ENCODE measurements at places on chromosomes 5 and 9.

- DNase-seq: no peak
Observed at GRCh38 chr5:134051305-134051704, 46.5 kb upstream of the VDAC1 start.

DNA sequence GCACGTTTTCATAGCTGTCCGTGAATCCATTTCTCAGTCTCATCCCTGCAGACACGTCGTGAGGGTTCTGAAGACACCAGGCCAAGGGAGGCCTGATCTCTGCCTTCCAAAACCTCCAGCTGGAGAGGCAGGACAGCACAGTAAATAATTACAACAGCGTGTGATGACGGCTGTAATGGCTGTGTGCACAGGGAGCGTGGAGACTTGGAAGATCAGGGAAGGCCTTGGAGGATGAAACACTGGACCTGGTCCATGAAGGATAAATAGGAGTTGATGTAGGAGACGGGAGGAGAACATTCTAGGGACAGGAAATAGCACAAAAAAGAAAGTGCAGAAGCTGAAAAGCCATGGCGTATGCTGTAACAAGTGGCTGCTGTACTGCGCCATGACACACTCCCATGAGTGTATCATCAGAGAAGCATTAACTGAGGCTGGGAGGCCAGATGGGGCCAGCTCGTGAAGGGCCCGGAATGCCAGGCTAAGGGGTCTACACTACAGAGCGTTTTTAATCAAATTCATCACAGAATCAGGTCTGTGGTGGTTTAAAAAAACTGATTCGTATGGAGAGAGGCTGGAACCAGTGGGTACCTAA is 97.2 kb downstream of the CRB2 start:
- DNase-seq: no peak

GRCh38 chr5:1936413-1936812 is 53.7 kb upstream of the IRX4 start:
- DNase-seq: no peak

DNA sequence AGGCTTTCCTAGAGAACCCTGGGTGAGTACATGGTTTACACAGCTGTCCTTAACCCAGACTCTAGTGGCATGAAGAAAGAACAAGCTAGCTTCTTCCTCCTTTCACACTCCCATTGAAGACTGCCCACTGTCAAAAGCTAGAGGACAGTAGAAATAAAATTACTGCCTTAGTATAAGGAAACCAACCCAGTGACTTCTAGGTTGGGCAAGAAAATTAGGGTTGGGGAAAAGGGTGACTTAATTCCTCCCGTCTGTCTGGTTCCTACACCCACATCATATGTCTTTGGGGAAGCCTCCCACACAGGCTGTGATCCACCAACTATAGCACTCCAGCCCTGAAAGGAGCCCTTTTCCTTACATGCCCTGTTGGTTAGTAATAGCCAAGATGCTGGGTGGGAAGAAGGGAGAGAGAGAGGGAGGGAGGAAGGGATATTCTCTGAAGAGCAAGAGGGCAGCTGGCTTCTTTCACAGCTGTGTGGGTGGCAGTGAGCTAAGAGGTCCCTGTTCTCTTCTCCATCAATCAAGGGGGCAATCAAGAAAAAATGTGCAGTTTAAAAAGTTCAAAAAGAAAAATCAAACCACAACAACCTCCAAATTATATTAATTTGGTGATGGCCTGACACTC is 21.7 kb downstream of the HBEGF start:
- DNase-seq: peak; percentile 85

- DNase-seq: no peak
Observed at GRCh38 chr9:93650448-93650847, 74.1 kb downstream of the PHF2 start.

GRCh38 chr5:86974955-86975354 is 292.7 kb upstream of the RASA1 start:
- DNase-seq: no peak

GRCh38 chr5:178765753-178766300 is 35.4 kb upstream of the ZNF354A start:
- no peak for DNase-seq

DNA sequence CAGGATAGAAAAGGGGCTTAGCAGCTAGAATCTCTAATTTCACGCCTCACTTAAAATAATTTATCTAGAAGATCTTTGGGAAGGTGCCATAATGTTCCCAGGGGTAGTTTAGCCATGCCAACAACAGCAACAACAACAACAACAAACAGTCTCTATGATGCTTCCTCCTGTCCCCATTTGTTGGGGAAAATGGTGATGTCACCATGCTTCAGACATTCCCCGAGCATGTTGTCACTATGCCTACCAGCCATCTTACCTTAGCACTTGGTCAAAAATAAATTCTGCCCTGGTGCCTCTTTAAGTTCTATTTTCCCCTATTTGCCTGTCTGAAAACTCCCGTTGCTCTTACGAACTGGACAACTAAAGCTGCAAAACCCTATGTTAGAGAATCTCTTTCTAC is 76.6 kb downstream of the KCNN2 start:
- DNase-seq: no peak

DNA sequence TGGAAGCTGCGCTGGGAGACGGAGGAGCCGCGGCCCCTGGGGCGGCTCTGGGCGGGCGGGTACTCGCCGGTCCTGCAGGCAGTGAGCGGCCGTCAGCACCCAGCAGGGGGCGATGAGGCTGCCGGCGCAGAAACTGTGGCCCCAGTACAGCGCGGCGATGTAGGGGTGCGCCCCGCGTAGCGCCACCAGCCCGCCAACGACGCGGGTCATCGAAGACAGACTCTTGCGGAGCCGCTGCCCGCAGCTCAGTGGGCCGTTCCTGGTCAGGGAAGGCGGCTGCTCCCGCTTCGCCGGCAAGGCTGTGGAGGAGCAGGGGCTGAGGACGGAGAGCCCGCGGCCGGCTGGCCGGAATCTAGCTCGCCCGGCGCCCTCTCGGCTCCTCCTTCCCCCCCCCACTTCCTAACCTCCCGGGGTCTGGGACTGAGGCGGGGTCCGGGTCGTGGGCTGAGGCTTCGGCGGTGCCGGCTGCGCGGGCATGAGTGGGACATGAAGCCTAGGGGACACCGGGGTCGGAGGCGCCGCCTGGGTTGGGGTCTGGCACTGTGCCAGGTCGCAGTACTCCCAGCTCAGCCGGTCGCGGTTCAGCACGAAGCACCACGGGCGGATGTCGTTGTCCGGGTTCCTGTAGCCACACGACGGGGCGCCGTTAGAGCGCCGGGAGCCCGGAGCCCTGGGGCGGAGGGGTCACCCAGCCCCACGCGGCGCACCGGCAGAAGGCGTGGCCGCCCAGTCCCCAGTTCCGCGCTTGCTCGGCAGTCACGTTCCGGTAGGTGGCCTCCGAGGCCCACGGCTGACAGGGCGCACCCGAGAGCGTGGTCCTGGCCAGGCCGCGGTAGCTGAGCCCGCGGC is 3.6 kb upstream of the PFN3 start:
- DNase-seq: peak; percentile 66

DNA sequence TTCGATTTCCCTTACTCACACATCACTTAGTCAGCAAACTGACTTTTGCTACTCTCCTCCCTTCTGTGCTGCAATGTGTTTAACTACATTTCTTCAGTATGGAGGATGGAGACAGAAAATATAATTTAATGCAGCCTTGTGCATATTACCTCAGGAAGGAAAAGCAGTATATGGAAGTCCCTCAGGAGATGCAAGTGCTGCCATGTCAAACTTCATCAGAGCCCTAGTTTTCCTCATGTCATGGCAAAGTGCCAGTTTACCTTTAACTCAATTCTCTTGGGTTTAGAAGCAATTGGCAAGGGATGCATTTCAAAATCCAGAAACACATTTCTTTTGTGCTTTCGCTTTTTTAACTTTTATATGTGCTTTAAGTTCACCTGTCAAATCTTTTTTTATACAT is 365.4 kb downstream of the ISL1 start:
- DNase-seq: no peak

GRCh38 chr9:85940275-85940831 is 593 bp upstream of the NAA35 start:
- DNase-seq: no peak

- no peak for DNase-seq
Observed at GRCh38 chr9:89872426-89872912, 267.7 kb downstream of the GADD45G start.

Data from NCI-H226 (cell line).